ENCODE measurements at places on chromosomes 7 and 10. TPM values are rescaled to one million over a fixed set of nuclear protein-coding genes. Genes with fewer than 3 reads are reported as not detected.

OGDHL gene
- total RNA-seq: 2.6 TPM

AGR3 gene
- total RNA-seq: not detected

GRCh38 chr10:44704616-44705015 lies 206.5 kb upstream of the TMEM72 start:
- H3K27ac ChIP-seq: no peak overlapping the region
- no peaks in the 10 kb centered on the region for H3K4me1 ChIP-seq
- no peaks in the 10 kb centered on the region for H3K27me3 ChIP-seq
- no peaks in the 10 kb centered on the region for H3K36me3 ChIP-seq

- DNase-seq: no peak
- no peak overlapping the region for H3K27ac ChIP-seq
- no peak overlapping the region for H3K4me3 ChIP-seq
- no peaks in the 10 kb centered on the region for H3K36me3 ChIP-seq
- H3K27me3 ChIP-seq: peaks cover 16% of the 10 kb centered on the region
Measured at GRCh38 chr7:14962778-14963177, 60.2 kb upstream of the DGKB start.

DNA sequence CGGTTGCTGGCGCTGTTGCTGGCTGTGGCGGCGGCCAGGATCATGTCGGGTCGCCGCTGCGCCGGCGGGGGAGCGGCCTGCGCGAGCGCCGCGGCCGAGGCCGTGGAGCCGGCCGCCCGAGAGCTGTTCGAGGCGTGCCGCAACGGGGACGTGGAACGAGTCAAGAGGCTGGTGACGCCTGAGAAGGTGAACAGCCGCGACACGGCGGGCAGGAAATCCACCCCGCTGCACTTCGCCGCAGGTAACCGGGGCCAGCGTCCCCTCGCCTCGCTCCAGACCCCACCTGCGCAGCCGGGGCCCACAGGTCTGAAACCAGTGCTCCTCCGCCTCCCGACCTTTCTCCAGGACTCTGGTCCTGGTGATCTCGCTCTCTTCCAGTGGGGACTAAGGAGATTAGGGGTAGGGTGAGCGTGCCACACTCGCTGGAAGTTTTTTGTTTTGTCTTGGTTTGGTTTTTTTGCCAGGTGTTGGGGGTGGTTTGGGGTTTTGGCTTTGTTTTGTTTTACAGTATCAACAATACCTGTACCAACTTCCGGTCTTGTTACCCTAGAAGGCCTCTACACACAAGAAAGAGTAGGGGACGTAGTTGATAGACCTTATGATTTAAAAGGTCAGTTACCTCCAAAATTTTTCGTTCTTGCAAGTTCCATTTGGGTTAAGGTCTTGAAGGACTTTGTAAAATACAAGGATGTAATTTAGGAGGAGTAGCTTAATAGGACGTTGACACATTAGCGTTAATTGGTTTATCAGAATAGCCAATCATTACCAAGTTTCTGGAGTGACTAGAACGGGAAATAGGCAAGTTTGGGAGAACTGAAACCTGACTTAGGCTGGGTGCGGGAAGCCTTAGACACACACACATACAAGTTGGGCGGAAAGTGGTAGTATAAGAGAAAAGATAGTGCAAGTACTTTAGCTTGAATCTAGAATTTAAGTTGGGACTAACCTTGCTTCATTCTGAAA lies 704 bp downstream of the TNKS2 start:
- H3K27ac ChIP-seq: peak overlapping the region; percentile 93
- no peaks in the 10 kb centered on the region for H3K36me3 ChIP-seq
- H3K4me3 ChIP-seq: peak overlapping the region; percentile 68
- H3K4me1 ChIP-seq: peaks cover 11% of the 10 kb centered on the region
- H3K27me3 ChIP-seq: no peaks in the 10 kb centered on the region

DNA sequence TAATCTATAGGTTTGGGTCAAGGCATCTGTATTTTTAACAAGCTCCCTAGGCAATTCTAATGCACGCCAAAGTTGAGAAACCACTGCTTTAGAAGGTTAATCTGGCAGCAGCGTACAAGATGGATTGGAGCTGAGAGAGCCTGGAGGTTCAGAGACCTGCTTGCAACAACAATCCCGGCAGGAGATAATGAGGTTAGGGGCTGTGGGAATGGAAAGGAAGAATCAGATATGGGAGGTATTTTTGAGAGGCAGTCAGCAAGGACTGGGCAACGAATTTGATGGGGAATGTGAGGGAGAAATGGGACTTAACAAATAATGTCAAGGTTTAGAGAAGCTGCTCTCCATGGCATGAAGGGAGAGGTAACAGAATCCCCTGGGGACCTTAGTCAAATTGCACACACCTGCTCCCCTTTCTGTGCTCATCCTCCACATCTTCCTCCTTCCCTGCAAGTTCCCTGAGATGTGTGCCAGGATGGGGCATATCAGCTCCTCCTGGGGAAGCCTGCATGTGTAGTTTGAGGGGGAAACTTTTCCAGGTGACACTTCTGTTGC lies 731.0 kb upstream of the GALNT17 start:
- H3K4me1 ChIP-seq: no peaks in the 10 kb centered on the region
- H3K4me3 ChIP-seq: no peak overlapping the region
- no peak overlapping the region for H3K27ac ChIP-seq
- DNase-seq: no peak
- H3K27me3 ChIP-seq: no peaks in the 10 kb centered on the region

DNA sequence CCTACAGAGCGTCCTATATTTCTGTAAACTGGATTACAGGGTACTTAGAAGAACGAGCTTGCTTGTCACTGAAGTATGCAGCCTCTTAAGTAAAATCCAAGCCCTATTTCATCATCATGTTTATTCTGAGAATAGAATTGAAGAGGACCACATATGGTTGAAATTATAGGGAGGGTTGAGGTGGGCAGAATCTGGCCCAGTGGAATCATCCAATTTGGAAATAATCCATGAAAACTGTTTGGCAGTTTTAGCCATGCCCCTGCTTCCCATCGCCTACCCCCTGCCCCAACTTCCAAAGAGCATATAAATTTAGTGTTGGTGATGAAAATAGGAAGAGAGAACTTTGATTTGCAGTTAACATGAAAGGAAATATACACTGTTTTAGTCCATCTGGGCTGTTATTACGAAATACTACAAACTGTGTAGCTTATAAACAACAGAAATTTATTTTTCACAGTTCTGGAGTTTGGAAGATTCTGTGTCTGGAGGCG lies 150.4 kb downstream of the PRKG1 start:
- H3K27me3 ChIP-seq: no peaks in the 10 kb centered on the region
- no peak overlapping the region for H3K27ac ChIP-seq
- no peaks in the 10 kb centered on the region for H3K36me3 ChIP-seq
- H3K4me3 ChIP-seq: no peak overlapping the region
- peak; percentile 2 for DNase-seq

GRCh38 chr7:40782836-40783235 lies 648.0 kb downstream of the SUGCT start:
- H3K27ac ChIP-seq: no peak overlapping the region
- no peak for DNase-seq

- H3K4me1 ChIP-seq: no peaks in the 10 kb centered on the region
- H3K36me3 ChIP-seq: no peaks in the 10 kb centered on the region
- no peak overlapping the region for H3K27ac ChIP-seq
- peaks cover 9% of the 10 kb centered on the region for H3K27me3 ChIP-seq
Measured at GRCh38 chr7:2958416-2959102, 85.1 kb downstream of the CARD11 start.

- no peaks in the 10 kb centered on the region for H3K27me3 ChIP-seq
- H3K27ac ChIP-seq: no peak overlapping the region
- no peak overlapping the region for H3K4me3 ChIP-seq
- peaks cover 5% of the 10 kb centered on the region for H3K4me1 ChIP-seq
Measured at GRCh38 chr10:78443900-78444571, 410.4 kb downstream of the RPS24 start.

DNA sequence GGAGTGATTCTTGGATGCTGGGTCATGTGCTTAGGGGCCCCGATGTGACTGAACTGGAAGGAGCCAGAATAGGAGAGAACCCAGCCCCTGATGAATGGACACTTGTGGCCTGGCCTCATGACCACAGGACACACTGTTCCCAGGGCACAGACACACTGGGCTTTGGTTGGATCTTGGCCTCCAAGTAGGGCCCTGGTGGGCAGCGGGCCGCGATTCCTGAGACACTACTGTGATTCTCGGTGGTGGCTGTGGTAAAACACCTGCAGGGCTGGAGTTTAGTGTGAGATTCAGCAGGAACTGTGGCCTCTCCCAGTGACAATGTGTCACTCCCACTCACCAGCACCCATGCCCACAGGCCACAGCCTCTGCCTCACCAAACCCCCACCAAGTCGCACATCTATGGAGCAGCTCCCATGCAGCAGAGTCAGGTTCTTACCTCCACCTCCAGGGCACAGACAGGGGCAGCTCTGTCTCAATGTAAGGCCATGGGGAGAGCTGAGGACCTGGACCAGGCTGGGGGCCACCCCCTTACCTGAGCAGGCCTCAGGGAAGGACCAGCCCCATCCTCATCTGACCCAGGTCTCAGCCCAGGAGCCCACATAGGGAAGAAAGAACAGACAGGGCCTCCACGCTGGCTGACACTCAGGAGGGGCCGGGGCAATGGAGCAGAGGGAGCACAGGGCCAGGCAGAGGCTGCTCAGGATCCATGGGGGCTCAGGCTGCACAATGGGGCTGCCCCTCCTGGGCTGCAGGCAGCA lies 33.2 kb upstream of the ZNF716 start:
- no peaks in the 10 kb centered on the region for H3K36me3 ChIP-seq
- no peaks in the 10 kb centered on the region for H3K27me3 ChIP-seq
- no peak for DNase-seq
- no peak overlapping the region for H3K4me3 ChIP-seq
- no peaks in the 10 kb centered on the region for H3K4me1 ChIP-seq

GRCh38 chr10:26544932-26545331 lies 106.8 kb downstream of the APBB1IP start:
- no peak overlapping the region for H3K27ac ChIP-seq
- no peaks in the 10 kb centered on the region for H3K4me1 ChIP-seq
- no peak overlapping the region for H3K4me3 ChIP-seq
- no peaks in the 10 kb centered on the region for H3K36me3 ChIP-seq
- peaks cover 6% of the 10 kb centered on the region for H3K27me3 ChIP-seq

All from A673 (cell line).